Esophagus muscularis mucosa (tissue), 4 donors: ENCODE measurements at places on chromosomes 1 and 21. TPM values are rescaled to one million over a fixed set of nuclear protein-coding genes. Genes with fewer than 3 reads are reported as not detected.

UFC1 gene
- 72.7 TPM for total RNA-seq

ESPN gene
- total RNA-seq: not detected

ASPM gene
- total RNA-seq: not detected

CRNN gene
- not detected for total RNA-seq

KCNE2 gene
- 0.40 TPM for total RNA-seq
